ENCODE measurements at places on chromosomes 2 and 18. TPM values are rescaled to one million over a fixed set of nuclear protein-coding genes. Genes with fewer than 3 reads are reported as not detected.

DNA sequence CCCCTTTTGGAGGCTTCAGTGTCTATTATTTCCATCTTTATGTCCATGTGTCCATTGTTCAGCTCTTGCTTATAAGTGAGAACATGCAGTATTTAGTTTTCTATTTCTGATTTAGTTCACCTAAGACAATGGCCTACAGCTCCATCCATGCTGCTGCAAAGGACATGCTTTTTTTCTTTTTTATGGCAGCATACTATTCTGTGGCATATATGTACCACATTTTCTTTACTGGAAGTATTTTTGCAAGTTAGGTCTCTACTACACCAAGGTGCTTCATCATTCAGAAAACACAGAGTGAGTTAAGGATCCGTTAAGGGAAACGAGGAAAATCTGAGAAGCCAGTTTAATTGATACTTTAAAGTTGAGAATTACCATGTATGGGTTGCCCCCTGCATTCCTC lies 297.2 kb downstream of the CDCA7 start:
- DNase-seq, result no peak

- DNase-seq, result no peak
Observed at GRCh38 chr2:49306925-49307324, 152.6 kb upstream of the FSHR start.

The COLEC11 gene
- 0.72 TPM for polyA plus RNA-seq

DNA sequence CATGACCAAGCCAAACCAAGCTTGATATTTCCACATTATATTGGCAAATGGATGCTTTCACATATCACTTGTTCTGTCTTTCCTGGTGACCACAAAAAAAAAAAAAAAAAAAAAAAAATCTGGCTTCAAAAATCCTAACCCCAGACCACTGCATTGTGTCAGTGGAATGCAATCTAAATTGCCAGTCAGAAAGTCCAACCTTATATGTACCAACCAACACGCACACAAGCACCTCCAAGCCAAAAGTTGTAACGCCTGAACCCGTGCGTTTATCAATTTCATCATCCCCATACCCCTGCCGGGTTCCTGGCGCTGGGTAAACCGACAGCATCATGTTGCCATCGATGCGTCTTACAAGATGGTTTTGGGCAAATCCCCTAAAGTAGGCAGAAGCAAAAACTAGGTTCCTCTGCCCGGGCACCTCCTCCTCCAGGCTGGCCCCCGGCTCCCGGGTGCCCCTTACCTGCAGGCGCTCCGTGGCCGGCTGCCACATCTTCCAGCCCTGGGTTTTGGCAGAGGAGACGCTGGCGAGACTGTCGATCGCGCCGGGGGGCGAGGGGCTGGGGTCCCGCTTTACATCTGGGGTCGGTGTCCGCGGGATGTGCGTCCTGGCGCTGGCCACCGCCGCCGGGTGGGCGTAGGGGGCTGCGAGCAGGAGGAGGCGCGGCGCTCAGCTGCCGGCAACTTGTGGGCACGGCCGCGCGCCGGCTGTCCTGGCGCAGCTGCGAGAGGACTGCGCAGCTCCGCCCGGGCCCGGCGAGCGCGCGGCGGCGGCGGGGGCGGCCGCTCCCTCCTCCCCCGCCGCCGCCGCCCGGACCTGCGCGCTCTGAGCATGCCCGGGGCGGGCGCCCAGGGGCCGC lies at the start of gene PID1:
Gene PID1, minus strand, starts transcription at position 737 of the 860 bp plus-strand sequence. Its CDS starts 244 bp downstream, at position 493.
- DNase-seq, result no peak

GRCh38 chr2:207188626-207189419 lies 23.1 kb upstream of the KLF7 start:
- DNase-seq, result no peak

The TNFAIP6 gene
- polyA plus RNA-seq, result 2.7 TPM

DNA sequence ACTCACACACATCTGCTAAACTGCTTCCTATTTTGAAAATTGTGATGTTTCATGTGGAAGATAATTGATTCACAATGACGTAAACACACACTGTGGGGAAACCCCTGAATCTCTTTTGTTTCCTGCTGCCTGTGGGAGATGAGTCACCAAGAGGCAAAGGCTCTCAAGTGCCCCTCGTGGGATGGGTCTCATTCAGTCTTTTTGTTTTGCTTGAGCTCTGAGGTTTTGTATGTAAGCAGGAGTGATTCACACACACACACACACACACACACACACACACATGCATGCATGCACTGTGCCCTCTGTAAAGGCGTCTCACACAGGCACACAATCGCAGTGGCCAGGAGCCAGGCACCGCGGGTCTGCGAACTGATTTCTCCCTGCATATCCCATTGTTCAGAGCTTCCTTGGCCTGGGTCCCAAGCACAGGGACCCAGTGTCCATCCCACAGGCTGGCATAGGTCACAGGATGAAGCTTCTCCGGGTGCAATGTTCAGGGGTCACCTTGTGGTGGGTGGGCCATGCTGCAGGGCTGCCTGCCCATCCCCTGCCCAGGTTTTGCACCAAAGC lies 12.1 kb upstream of the ARHGEF4 start:
- DNase-seq, result no peak

- DNase-seq, result no peak
Observed at GRCh38 chr2:120896126-120896525, 160.5 kb downstream of the GLI2 start.

GRCh38 chr2:164008752-164009151 lies 272.9 kb upstream of the FIGN start:
- DNase-seq, result no peak

DNA sequence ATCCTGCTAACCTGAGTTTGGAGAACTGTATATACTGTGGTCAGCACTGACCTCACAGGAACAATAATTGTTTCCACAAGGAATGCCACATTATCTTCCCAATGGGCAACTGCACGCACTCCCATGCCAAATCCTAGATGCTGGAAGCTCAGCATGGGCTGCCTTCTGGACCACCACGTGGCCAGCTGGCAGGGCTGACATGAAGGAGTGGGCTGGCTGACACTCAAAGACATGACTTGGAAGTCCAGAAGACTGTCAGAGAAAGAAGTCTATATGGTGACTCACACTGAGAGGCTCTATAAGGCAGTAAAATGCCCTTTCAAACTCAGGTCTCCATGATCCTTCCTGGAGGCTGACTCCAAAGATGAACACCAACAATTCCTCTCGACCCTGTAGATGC lies 98.4 kb upstream of the RNF152 start:
- no peak for DNase-seq

GRCh38 chr18:43442571-43442970 lies 165.3 kb upstream of the SYT4 start:
- DNase-seq, result no peak

DNA sequence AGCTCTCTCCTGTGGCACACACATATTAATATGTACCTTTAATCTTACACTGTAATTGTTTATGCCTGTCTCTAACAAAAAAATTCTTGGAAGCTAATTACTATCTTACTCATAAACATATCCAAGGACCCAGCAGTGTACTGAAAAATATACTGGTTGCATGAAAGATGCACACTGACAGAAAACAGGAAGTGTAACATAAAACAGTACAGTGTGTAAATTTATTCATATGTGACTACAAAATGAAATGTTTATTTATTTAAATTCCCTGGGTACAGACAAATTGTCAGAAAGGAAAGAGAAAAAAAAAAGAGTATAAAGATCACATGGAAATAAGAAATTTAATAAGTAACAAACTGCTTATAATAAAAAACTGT lies 28.5 kb downstream of the TMEM131 start:
- DNase-seq, result no peak

DNA sequence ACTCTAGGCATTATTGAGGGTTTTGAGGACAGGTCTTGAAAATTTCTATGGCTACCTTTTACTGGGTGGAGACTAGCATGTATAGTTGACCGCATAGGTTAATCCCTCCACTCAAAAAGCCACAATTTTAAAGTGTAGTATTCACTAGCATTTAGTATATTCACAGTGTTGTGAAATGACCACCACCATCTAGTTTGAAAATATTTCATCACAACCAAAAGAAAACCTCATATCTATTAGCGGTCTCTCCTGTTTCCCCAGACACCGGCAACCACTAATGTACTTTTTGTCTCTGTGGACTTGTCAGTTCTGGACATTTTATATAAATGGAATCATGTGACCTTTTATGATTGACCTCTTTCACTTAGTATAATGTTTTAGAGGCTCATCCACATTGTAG lies 53.9 kb downstream of the MSH2 start:
- DNase-seq, result no peak

GRCh38 chr18:54280220-54280569 lies 10.9 kb downstream of the POLI start:
- no peak for DNase-seq

All from left renal pelvis (tissue), 4 donors.